ENCODE measurements at places on chromosomes 16 and 17.

DNA sequence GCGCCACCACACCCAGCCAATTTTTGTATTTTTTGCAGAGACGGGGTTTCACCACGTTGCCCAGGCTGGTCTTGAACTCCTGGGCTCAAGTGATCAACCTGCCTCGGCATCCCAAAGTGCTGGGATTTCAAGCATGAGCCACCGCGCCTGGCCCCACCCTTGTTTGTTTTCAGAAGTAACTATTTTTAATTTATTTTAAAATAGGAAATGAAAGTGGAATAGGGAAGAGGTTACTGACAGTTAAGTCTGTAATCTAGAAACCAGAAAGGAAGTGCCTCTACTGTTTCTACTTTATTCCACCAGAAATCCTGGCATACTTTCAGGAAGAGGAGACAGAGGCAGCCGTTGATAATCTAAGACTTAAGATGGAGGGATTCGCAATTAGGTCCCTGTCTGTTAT, 225.6 kb downstream of the TANC2 start:
- no peak for DNase-seq

- no peak for DNase-seq
Measured at GRCh38 chr16:77759821-77760220, 28.5 kb upstream of the VAT1L start.

GRCh38 chr16:14238756-14239155, 167.6 kb downstream of the MRTFB start:
- no peak for DNase-seq

DNA sequence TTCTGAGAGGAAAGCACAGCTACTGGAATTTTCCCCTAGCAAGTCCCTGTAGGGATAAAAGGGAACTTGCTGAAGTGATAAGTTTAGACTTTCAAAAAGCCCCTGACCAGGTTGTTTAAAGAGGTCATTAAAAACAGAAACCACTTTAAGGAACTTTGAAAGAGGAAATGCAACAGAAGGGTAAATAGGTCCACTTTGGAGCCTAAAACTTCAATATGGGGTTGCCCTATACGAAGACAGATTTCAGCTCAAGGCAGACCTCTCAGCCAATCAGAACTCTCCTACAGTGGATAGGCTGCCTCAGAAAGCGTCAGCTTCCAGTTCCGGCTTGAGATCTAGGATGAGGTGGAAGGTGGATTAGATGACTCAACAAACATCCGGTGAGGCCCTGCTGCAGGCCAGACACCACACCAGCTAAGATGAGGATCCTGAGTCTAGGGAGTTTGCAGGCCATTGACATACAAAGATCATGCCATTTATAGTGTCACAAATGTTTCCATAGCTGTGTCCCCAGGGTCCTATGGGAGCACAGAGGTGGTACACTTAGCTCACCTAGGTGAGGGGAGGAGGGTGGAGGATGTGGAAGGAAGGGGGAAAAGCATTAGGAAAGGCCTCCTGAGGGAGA, 7.9 kb upstream of the MFSD6L start:
- DNase-seq, result no peak

- DNase-seq, result no peak
Measured at GRCh38 chr17:81294512-81295030, 536 bp downstream of the SLC38A10 start.

GRCh38 chr17:3104322-3104721, at the start of gene OR1D2:
OR1D2 (minus strand) TSS chr17:3104422; CDS start chr17:3092996, 11,426 bp downstream.
- no peak for DNase-seq

- DNase-seq, result no peak
Measured at GRCh38 chr16:2992383-2993081, 12.3 kb upstream of the PKMYT1 start.

- DNase-seq, result no peak
Measured at GRCh38 chr17:82330322-82331239, 3.0 kb downstream of the SECTM1 start.

DNA sequence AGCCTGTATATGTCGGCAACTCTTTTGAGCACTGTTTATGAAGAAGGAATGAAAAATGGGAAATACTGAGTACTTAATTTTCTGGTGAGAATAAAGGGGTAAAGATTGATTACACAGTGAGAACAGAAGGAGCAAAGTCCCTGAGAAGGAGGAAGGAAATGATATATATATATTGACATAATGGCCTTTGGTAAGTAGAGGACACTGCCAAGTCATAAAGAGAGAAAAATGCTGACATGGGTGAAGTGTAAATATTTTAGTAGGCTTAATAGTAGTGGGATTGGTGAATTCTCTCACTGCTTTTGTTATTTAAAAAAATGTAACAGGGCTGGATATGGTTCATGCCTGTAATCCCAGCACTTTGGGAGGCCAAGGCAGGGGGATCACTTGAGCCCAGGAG, 16.2 kb downstream of the VMP1 start:
- DNase-seq, result no peak

DNA sequence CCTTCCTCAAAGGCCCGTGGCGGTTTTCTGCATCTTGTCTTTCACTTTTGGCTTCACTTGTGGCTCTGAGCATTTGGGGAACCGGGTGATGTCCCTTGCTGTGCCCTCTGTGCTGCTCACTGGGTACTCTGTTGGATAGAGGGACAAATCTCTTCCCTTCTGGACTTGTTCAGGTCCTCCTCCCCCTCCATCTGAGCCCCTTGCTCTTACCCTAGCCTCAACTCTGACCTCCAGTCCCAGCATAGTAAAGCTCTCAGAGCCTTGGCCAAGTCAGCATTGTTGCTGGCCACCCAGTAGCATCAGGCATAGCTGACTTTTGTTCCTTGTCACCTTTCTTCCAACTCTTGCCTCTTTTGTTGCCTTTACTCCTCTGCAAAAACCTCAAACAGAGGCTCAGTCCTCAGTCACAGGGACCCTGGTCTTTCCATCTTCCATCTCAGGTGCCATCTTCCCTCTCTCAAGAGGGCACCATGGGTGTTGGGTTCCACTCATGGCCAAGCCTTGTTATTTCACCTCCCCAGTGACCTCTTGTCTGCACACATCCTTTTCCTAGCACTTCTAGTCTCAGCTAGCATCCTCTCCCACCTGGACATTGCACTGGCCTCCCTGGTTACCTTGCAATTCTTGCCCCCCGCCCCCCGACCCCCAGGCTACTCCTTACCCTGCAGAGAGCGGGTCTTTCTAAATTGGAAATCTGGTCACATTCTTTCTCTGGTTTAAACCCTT, 393 bp upstream of the PSMB10 start:
- no peak for DNase-seq

- no peak for DNase-seq
Measured at GRCh38 chr16:88331989-88332920, 50.5 kb upstream of the ZNF469 start.

DNA sequence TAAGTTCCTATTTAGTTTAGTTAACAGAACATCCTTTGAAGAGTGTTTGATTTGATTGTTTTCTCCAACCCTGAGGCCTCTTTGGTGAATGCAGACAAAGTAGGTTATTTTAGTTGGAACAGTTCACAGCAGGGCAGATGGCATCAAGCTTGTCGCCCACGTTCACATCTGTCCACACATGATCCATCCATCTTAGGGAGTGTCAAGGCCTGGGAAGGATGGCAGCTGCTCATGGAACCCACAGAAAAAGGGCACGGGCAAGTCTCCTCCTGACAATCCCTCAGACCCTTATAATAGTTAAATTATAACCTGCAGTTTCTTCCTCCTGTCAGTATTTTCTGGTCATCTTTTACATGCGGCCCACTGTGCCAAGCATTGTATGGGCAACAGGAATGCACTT, 60.2 kb downstream of the KNOP1 start:
- DNase-seq, result no peak

DNA sequence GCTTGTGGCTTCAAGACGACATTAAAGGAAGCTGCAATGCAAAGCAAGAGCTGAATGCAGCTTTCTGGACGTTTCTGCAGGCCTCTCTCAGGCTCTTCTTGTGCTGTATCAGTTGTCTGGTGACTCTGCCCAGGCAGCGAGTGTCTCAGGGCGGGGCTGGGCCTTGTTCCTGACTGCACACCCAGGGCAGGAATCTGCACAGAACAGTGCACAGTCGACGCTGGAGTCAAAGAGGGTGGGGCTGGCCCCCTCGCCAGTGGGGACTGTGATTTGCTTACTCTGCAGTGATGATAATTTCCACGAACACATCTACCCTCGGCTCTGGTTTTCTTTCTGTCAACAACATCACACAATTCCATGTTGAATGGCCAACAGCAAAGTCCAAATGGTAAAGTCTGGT, 60.7 kb downstream of the IRF8 start:
- no peak for DNase-seq

DNA sequence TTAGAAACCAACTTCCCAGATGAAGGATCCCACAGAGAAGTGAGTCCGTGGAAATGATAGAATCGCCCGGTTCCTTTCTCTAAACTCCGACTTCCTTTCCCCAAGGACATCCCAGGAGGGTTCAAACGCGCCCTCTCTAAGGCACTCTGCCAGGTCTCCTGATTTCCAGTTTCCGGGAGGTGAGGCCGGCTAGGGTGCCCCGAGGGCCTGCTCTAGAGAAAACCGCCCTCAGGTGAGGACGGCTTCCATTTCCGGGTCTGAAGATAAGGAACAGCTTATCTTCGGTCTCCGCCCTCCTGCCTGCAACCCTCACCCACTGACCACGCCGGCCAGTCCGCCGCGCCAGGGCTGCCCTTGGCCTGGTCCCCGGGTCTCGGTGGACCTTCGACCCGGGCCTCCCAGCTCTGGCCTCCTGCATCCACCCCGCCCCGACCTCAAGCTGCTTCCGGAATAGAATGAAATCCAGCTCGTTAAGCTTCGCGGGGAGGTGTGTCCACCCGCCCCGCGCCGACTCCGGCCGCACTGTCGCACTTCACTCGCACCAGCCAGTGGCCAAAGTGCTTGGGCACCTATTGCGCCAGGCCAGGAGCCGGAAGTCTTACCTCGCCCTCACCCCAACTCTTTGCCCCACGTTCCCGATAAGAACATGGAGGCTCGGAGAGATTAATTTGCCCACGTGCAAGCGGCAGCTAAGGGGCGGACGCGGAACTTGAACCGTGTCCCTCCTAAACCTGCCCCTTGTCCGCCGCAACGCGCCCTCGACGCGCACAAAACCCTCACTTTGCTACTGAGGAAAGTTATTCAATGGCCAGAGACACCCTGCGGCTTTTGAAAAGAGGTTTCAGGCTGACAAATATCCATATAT, 836 bp upstream of the MMP15 start:
- no peak for DNase-seq

GRCh38 chr16:11640987-11641817, 27.1 kb upstream of the SNN start:
- DNase-seq, result no peak

GRCh38 chr16:12289175-12290063, 312.9 kb downstream of the SNX29 start:
- DNase-seq, result no peak

DNA sequence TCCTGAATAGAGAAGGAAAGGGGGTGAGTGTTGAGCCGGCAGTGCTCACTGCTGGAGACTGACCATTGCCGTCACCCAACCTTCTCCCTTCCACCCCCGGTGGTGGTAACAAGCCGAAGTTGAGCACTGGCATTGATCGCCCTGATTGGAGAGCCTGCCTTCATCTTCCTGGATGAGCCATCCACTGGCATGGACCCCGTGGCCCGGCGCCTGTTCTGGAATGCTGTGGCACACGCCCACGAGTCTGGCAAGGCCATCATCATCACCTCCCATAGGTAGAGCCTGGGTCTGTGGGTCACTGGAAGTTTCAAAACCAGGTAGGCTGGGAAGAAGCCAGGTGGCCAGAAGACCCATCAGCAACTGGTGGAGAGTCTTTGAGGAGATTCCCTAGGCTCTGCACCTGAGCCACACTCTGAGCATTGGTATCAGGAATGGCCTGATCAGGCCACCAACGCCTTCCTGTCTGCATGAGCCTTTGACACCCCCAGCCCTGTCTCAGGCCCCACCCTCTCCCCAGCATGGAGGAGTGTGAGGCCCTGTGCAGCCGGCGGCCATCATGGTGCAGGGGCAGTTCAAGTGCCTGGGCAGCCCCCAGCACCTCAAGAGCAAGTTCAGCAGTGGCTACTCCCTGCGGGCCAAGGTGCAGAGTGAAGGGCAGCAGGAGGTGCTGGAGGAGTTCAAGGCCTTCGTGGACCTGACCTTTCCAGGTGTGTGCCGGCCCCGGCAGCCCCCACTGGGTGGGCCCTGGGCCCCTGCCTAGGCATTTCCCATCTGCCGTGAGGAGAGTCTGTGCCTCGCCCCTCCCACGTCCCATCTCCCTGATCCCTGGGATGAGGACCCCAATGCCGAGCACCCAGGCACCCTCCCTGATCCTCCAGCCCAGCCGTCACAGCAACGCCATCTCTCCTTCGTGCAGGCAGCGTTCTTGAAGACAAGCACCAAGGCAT, 4.9 kb upstream of the CCNF start:
- no peak for DNase-seq

- no peak for DNase-seq
Measured at GRCh38 chr16:49746545-49746944, 109.4 kb downstream of the ZNF423 start.

DNA sequence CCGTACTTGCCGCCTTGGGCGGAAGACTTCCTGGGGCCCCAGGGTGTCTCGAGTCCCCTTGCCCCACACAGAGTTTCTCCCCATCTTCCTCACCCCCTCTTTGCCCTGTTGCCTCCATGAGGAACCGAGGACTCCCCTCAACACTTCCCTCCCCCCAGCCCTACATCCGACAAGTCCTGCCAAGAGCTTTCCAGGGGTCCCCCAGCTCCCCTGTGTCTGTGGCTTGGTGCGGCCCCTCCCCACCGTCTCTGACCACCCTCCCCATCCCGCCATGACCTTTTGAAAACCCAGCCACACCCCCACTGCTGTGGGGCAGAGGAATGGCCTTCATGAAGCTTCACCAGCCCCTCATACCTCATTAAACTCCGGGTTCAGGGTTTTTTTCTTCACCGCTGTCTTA, 11.4 kb downstream of the SCGB1C2 start:
- no peak for DNase-seq

DNA sequence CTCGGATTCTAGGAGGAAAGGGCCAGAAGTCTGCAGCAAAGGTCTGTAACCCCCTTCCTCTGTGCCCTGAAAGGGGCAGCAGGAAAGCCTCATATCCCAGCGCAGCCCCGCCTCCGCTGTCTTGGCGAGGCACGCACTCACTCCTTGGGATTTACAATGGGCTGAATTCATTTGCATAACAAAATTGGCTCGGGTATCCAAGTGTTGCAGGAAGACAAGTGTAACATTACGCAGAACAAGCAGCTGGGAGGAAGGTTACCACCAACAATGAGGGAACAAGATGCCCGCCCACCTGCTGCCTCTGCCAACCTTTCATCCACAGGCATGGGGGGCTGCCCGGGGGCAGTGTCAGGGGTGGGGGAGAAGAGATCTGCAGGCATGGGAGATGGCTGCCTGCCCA, 130.4 kb downstream of the MRM1 start:
- DNase-seq, result no peak

GRCh38 chr17:81843713-81844326, 9.0 kb upstream of the PPP1R27 start:
- no peak for DNase-seq

DNA sequence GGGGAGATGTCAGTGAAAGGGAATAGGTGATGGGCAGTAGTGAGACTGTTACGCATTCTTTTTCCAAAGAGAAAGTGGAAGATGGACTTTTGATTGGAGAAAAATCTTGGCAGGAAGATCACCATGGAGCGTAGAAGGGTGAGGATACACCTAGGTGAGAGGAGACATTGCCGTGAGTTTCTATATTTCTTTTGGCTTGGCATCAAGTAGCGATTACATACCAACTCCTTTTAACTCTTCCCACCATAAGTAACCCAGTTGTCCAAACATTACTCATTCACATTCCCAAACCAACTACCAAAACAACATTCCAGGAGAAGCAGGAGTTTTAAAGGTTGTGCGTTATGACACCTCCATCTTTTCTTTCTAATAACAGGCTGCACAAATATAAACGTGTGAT, 10.7 kb upstream of the KRT28 start:
- no peak for DNase-seq

GRCh38 chr16:4340443-4340842, 10.7 kb downstream of the PAM16 start:
- no peak for DNase-seq

- DNase-seq, result no peak
Measured at GRCh38 chr17:82696916-82697807, 1.3 kb downstream of the RAB40B start.

All from NK-92 treated with Interleukin-12 subunit alpha and Interleukin-12 subunit beta, amount 100 ng/mL, for 24 hours (cell line).